Activated naive CD4-positive, alpha-beta T cell treated with Interleukin-2 at 50 U/mL for 16 hours (primary cell): ENCODE measurements at places on chromosomes 5 and 9.

DNA sequence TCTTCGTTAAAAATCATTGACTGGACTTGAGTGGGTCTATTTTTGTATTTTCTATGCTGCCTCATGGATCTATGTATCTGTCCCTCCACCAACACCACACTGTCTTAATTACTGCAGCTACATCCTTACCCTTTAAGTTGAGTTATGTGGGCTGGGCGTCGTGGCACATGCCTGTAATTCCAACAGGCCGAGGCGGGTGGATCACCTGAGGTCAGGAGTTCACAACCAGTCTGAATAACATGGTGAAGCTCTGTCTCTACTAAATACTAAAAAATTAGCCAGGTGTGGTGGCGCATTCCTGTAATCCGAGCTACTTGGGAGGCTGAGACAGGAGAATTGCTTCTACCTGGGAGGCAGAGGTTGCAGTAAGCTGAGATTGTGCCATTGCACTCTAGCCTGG is 48.2 kb downstream of the XRCC4 start:
- DNase-seq, result no peak

- no peak for DNase-seq
These were observed 139.3 kb downstream of the CSNK1G3 start for GRCh38 chr5:123651234-123651633.

GRCh38 chr9:74865177-74865576 is 22.5 kb downstream of the TRPM6 start:
- DNase-seq, result no peak

DNA sequence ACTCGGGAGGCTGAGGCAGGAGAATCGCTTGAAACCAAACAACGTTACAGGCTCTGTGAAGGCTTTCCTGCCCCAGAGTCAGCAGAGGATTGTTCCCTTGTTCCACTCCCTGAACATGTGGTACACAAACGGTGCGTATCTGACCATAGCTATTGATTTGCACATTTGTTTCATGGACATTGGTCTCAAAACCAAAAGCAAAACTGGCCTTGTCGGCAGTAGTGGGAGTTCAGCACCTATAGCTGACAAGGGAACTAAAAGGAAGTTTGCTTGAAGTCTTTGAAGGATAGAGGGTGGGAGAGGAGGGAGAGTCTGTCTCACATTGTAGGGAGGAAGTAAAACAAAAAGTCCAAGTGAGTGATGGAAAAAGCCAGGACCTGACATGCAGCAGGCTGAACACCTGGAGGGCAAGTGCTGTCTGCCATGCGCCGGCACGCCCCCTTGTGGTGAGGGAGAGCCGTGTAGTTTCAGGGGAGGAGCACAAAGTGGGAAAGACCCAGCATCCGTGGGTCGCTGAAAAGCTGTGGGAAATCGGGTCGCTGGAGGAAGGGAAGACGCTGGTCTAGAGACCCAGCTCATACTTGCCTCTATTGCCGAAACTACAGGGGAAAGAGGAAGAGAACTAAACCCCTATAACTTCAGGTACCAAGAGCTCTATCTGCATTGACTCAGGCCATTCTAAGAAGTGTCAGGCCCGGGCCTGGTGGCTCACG is 58.0 kb downstream of the RAD23B start:
- DNase-seq, result peak; percentile 81

GRCh38 chr9:73050887-73051550 is 98.2 kb upstream of the ALDH1A1 start:
- DNase-seq, result no peak

DNA sequence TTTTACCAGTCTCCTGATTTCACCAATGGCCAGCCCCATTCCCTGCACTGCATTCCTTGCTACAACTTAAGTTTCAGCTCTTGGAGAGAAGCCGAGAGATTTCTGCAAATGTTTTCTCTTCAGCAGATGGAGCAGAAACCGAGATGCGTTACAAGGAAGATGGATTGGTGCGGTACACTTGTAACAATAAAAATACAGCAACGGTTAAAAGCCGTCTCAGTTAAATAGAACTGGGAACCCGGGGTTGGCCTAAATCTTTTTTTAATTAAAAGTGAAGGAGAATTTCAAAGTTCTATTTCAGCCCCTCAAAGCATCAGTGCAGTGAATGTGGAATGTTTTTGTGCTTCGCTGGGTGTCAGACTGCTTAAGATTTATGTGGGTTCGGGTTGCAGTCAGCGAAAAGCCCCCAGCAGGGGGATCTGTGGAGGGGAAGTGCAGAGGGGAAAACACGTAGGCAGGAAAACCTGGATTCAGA is 19.8 kb downstream of the BRINP1 start:
- no peak for DNase-seq

GRCh38 chr9:133515240-133515610 is 9.5 kb downstream of the MYMK start:
- DNase-seq, result no peak

GRCh38 chr9:134660407-134660806 is 18.8 kb downstream of the COL5A1 start:
- peak; percentile 9 for DNase-seq

DNA sequence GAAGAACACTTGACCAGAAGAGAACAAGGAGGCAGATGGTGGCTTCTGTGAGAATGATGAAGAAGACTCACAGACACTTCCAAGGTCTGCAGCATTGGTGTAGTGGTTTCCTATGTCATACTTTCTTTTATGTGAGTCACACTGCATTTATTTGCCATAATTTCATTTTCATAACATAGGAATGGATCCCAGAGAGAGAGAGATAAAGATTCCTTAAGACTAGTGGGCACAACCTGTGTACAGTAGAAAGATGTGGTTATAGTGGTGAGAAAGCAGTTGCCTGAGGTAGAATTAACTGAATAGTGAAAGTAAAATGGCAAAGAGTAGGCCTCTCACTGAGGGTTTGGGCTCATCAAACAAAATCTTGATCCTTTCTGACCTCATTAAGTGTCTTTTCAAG is 7.6 kb upstream of the CCDC152 start:
- DNase-seq, result no peak

- no peak for DNase-seq
These were observed 220.3 kb downstream of the ENC1 start for GRCh38 chr5:74420220-74420619.

GRCh38 chr9:134591082-134591571 is 50.5 kb upstream of the COL5A1 start:
- DNase-seq, result no peak

GRCh38 chr5:152462021-152462721 is 57.1 kb upstream of the NMUR2 start:
- DNase-seq, result no peak

- no peak for DNase-seq
These were observed 63.4 kb downstream of the RAPGEF1 start for GRCh38 chr9:131676431-131676972.

DNA sequence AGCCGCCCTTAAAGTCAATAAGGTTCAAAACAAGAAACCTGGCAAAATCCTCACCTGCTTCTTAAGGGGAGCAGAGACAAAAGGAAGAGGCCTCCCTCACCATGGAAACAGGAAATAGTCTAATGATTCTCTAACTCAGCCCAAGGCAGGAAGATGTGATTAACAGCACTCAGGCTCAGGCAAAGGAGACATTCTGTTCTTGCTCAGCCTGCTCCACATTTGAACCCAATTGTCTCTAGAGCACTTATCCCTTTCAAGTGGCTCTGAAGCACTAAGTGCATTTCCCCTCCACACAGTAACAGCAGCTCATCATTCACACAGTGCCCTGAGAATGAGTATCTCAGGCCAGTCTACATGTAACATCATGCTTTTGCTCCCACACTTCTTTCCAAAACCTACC is 72.3 kb downstream of the NIPSNAP3B start:
- no peak for DNase-seq

DNA sequence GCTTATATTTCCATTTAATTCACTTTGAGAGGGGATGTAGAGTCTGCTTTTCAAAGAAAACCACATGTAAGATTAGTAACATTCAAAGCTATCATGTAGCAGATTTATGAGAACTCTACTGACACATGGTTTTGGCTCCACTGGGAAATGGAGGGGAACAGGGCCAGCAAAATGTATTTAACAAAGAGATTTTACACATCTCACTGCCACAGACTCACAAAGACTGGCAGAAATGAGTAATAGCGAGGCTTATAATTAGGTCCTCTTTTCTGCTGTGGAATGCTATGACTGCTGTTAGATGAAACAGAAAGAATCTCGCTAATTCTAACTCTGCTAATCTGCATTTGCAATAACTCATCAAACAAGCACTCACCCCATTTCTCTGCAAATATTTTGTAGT is 4.5 kb downstream of the DAP start:
- DNase-seq, result no peak

DNA sequence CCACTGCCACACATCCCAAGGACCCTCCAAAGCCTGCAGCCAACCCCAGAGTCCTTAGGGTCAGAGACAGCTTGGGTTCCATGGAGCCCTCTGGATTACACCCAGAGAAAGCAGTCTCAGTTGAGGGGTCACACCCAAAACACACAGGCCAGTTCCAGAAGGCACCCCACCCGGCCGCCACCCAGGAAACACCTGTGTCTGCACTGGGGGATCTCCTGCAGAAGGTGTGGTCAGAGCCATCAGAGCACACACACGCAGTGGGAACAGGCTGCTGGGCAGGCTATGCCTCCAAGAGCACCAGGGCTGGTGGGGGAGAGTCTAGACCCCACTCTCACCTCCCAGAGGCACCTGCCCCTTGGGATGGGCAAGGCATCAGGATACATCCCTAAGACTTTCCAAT is 27.3 kb downstream of the NIPAL4 start:
- DNase-seq, result no peak

- DNase-seq, result no peak
These were observed 38.4 kb downstream of the EBF1 start for GRCh38 chr5:159061179-159061796.

GRCh38 chr5:149820536-149821510 is 90.7 kb downstream of the PPARGC1B start:
- no peak for DNase-seq

DNA sequence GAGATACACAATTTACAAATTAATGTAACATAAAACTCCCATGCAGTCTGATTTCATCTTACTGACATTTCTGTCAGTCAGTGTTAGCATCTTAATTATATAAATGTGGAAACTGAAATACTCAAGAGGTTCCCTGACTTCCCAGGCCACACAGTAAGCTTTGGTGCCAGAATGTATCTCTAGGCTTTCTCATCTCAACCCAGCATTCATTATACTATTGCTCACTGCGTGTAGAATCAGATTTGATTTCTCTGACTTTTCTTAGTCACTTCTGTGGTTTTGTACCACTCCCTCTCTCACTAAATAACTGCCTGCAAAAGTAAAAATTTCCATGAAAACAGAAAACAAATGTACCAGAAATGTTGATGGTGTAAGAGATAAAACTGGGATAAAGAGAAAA is 31.7 kb upstream of the CDKN2B start:
- DNase-seq, result no peak

DNA sequence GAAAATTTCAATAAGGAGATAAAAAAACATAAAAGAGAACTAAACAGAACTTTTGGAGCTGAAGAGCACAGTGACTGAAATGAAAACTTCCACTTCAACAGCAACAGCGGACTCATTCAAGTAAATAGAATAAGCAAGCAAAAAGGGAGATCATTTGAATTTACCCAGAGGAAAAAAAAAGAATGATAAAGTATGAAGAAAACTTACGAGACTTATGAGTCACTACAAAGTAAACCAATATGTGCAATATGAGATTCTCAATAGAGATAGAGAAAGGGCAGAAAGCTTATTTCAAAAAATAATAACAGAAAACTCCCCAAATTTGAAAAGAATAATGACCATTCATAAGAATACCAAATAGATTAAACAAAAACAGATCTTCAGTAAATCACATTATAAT is 1605.7 kb upstream of the CDH6 start:
- DNase-seq, result no peak

DNA sequence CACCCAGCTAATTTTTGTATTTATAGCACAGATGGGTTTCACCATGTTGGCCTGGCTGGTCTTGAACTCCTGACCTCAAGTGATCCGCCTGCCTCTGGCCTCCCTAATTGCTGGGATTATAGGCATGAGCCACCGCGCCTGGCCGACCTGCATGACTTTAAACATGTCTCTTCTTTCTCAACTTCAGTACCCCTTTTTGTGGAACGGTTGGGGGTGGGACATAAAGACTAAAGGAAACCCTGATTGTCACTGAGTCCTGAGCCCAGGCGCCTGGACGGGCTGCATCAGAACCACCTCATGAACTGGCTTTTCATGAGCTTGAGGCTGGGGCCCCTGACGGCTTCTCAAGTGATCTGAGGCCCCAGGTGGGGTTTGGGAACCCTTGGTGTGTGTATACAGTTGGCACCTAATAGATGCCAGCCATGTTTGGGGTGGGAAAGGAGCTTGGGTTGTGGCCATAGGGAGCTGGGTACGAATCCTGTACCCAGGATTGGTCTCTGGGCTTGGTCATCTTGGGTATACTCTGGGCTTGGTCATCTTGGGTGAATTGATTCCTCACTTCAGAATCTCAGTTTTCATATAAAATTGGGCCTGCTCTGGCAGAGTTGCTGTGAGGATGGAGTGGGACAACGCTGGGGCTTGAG is 2.2 kb downstream of the GRK6 start:
- DNase-seq, result no peak

DNA sequence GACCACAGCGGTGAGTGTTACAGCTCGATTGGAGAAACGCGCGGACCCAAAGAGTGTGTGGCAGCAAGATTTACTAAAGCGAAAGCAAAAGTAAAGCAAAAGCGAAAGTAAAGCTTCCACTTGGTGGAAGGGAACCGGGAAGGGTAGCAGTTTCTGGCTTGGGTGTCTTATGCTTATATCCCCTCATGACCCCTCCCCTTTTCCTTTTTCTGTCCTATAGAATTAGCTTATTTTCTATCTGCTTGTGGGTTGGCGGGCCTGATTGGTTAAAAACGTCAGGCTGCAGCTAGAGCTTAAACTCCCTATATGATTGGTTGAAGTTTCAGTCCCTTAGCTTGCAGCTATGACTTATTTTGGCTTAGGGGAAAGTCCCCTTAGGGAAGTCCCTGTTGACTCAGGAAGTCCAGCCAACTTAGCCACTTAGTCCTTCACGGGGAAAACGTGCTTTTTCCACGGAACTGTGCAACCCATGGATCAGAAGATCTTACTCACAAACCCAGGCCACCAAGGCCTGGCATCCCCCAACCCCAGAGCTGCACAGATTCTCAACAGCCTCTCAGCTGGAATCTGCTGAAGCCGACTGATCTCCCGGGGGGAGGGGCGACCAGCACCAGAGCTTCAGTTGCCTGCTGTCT is 114.2 kb upstream of the ADAMTS16 start:
- no peak for DNase-seq
